ENCODE measurements at places on chromosomes 11 and 22. TPM values are rescaled to one million over a fixed set of nuclear protein-coding genes. Genes with fewer than 3 reads are reported as not detected.

CHRM1 gene
- 0.06 TPM for total RNA-seq

CD3G gene
- total RNA-seq = not detected

RAG2 gene
- not detected for total RNA-seq

CNGA4 gene
- total RNA-seq = 0.06 TPM

RRP8 gene
- 26.0 TPM for total RNA-seq

ZC3H12C gene
- total RNA-seq = 6.9 TPM

SCN4B gene
- 0.06 TPM for total RNA-seq

OTOG gene
- total RNA-seq = not detected

OR4B1 gene
- not detected for total RNA-seq

A4GALT gene
- total RNA-seq = 23.4 TPM

CREB3L1 gene
- 3.7 TPM for total RNA-seq

SLC22A25 gene
- total RNA-seq = not detected

VSTM5 gene
- not detected for total RNA-seq

IFITM1 gene
- total RNA-seq = 0.23 TPM

PHLDA2 gene
- total RNA-seq = 105 TPM

NEU3 gene
- 3.1 TPM for total RNA-seq

SAA2 gene
- 0.23 TPM for total RNA-seq

TRIM22 gene
- total RNA-seq = 0.82 TPM

CHADL gene
- not detected for total RNA-seq

OR52H1 gene
- not detected for total RNA-seq

OR2AT4 gene
- total RNA-seq = not detected

Measured in A549 treated with Hydrocortisone at 1 μM for 4 hours (cell line).